Renal cortex interstitium (tissue), 15 donors: ENCODE measurements at places on chromosomes 1 and 21. TPM values are rescaled to one million over a fixed set of nuclear protein-coding genes. Genes with fewer than 3 reads are reported as not detected.

GRCh38 chr1:161885003-161885402 is 118.9 kb downstream of the ATF6 start:
- no peak for DNase-seq

DNA sequence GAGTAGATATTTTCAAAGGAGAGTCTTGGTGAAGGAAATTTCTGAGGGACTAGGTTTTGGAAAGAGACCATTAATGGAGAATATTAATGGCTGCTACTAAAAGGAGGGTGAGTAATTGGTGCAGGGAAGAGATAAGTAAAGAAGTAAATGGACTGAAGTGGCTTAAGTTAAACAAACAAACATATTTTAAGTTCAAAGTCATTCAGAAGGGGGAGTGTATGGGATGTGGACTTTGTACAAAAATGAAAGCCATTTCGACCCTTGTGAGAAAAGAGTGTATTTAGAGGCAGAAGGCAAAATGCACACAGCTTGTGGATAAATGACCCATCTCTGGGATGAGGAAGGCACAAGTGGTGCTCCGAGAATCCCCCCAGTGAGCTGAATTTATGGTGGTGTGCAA is 171.7 kb downstream of the BACH1 start:
- DNase-seq = no peak

DNA sequence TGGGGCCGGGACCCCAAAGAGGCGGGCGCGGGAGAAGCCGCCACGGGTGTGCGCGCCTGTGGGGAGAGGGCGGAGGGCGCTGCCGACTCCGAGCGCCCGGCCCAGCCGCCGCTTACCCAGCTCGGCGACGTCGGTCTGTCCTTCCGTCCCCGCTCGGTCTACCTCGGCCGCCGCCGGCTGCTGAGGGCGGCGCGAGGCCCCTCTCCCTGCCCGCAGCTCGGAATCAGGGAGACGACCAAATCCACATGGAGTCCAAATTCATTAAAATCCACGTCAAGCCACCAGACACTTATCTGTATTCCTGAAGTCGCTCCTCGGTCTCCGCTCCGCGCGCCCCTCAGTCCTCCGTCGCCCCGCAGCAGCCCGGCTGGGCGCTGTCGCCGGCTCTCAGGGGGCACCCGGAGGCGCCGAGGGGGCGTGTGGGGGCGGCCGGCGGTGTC is 637 bp downstream of the PLXNA2 start:
- DNase-seq = no peak

GRCh38 chr1:1730870-1731269 is 6.7 kb upstream of the CDK11A start:
- no peak for DNase-seq

DNA sequence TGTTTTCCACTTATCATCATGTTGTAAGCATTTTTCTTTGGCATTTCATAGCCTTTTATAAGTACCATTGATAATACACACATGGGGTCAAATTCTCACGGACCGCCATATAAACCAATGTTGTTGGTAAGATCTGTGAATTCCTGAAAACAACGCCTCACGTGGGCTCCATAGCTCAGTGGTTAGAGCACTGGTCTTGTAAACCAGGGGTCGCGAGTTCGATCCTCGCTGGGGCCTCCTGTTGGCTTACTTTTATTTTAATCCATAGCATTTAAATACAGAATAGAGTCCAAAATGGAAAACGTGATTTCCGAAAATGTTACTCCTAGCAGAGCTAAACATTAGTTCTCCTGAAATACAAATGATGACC is 83.1 kb downstream of the HHIPL2 start:
- DNase-seq = no peak

- no peak for DNase-seq
Observed at GRCh38 chr1:1075148-1075935, 1.2 kb upstream of the RNF223 start.

DNA sequence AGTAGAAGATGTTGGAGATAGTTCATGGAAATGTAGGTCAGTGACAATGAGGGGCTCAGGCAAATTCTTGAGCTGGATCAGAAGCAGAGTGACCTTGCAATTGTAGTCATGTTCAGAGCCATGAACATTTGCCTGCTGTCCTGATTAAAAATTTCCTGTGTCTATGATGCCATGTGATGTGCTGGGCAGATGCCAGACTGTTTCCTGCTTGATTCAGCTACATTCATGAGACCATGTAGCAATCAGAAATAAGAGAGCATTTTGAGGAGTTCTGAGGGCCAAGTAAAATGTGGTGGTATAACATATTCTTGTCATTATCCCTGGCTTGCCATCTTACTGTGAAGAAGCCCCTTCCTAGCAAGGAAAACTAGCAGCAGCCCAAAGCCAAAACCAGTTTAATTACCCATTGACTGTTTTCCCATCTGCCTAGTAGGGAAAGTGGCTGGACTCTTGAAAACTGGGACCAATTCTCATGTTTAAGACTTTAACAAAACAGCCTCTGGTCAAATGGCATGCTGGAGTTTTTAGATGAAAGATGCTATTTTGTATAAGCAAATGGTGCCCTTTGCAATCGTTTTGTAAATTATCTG is 118.3 kb downstream of the NOS1AP start:
- no peak for DNase-seq

GRCh38 chr1:59814180-59814900 is 409 bp upstream of the HOOK1 start:
- DNase-seq = peak; percentile 94

DNA sequence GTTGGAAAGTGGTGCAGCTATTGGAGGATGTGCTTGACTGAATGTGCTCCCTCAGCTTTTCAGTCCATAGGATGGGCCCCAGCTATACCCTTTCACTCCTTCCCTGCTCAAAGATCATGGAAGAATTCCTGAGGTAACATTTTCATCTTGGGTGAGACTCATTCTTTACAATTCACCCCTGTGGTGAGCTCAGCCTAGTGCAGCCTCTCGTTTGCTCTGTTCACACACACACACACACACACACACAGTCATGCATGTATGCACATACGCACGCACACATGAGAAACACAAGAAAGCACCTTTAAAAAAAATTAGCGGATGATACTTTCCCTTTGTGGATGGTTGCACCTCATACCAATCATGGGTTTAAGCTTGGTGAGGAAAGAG is 25.8 kb downstream of the CCN1 start:
- no peak for DNase-seq

DNA sequence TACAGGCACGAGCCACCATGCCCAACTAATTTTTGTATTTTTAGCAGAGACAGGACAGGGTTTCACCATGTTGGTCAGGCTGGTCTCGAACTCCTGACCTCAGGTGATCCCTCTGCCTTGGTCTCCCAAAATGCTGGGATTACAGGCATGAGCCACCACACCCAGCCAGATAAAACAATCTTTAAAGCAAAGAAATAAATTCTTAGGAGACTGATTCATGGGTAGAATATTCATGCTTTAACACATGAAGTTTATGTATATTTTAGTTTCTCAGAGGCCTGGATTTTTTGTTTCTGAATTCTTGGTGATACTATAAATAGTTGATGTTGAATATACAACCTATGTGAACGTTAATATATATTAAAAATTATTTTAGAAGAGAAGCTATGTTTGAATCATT is 127.4 kb upstream of the KIAA1614 start:
- DNase-seq = no peak

GRCh38 chr21:14814991-14815390 is 249.8 kb downstream of the NRIP1 start:
- DNase-seq = no peak

- no peak for DNase-seq
Observed at GRCh38 chr1:18534810-18535205, 54.1 kb downstream of the KLHDC7A start.

- no peak for DNase-seq
Observed at GRCh38 chr1:20479840-20480239, 6.2 kb downstream of the CAMK2N1 start.

- no peak for DNase-seq
Observed at GRCh38 chr1:63322944-63323864, 837 bp downstream of the FOXD3 start.

GRCh38 chr1:153957744-153958110 is 685 bp downstream of the CRTC2 start:
- DNase-seq = no peak

- DNase-seq = no peak
Observed at GRCh38 chr1:109385417-109385816, 12.3 kb downstream of the SORT1 start.

DNA sequence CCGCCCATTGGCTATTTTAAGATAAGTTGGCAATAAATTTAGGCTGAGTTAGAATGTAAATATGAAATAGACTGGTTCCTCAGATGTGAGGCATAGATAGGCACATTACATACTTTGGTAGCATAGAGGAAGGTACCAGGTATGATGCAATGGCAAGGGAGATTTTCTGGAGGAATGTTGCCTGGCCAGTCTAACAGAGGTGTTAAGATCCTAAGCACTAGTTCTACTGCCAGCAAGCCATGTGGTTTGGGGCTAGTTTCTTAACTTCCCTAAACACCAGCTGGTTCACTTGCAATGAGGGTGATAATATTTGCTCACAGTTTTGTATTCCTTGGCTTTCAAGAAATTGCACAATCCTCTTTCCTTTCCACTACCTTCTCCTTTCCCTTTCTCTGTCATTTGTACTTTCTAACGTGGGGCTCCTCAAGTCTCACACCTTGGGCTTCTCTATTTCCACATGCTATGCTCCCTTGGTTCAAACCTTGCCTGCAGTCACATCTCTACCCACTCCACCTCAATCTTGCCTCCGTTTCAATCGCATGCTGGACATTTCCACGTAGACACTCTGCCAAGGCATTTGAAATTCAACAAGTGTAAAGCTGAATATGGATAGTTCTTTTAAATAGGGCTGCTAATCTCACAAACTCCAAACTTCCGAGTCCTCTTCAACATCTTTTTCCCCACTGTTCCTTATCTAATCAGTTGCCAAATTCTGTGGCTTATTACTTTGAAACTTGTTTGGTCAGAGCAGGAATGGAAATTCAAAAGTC is 4.7 kb upstream of the CD55 start:
- peak; percentile 64 for DNase-seq

DNA sequence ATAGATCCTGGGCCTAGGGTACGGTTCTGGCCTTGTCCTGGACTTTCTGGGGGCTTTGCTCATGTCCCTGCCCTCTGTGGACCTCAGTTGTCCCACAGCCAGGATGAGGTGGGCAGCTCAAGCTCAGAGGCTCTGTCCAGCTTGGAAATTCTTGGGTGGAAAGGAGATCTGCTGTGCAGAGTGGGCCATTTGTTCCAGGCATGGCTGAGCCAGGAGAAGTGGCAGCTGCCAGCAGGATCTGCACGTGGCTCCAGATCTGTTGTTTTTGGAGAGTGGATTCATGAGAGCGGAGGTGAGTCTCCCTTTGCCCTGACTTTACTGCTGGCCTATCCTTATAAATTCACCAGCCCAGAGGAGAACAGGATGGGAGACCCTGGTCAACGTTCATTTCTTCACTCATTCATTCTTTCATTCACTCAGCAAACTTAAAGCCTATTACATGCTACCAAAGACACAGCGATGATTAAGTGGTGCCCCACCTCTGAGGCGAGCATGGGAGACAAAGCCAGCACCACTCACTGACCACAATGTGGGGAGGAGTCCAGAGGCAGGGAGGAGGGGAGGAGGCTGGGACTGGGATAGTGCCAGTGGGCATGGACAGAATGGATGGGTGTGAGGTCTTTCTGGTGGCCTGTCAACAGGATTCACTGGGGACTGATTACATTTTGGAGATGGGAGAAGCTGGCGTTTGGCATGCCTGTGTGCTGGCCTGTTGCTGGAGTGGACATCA is 205.1 kb downstream of the TRABD2B start:
- DNase-seq = no peak

DNA sequence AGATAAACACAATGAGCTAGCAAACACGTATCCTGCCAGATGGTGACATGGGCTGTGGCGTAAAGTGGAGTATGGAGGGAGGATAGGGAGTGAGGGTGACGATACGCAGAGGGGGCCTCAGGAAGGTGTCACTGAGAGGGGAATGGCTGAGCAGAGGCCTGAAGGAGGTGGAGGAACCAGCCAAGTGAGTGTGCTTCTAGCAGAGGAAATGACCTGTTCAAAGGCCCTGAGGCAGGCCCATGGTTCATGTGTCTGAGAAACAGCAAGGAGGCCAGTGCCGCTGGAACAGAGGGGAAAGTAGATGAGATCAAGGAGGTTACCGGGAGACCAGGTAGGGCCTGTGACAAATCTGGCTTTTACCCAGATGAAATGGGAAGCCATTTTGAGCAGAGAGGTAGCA is 36.0 kb downstream of the TAS1R2 start:
- DNase-seq = no peak

- DNase-seq = no peak
Observed at GRCh38 chr1:32733582-32734321, 31.2 kb upstream of the SYNC start.

DNA sequence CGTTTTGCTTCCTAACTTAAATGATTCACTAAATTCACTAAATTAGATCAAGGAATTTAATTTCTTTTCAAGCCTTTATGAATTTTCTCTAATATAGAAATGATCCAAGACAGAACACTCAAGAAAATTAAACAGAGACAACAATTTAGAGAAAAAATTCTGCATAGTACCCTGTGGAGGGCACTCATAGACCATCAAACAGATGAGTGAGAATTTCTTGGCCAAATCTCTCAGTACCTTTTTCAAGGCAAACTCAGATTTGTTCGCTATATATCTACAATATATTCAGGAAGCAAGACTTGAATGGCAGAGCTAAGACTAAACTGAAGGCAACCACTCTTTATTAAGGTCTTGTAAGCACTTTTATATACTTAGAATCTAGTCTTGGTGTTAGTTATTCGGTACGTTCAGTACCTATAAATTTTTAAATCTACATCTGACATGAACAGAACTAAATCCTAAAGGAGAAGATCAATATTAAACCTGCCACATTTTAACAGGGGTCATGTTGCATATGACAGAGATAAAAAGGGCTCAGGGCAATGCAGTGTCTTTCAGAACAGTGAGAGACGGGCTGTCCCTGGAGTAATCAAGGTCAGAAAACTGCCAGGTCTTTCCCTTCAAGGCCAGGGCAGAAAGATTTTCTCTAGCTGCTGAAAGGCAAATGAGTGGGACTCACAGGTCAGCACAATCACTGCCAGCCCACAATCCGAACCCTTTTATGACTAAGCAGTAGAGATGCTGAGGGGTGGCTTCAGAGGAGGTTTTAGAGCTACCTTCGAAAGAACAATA is 118.8 kb upstream of the TMPRSS15 start:
- DNase-seq = peak; percentile 3

- no peak for DNase-seq
Observed at GRCh38 chr1:229908689-229909088, 158.3 kb upstream of the GALNT2 start.

- DNase-seq = no peak
Observed at GRCh38 chr1:236545621-236546169, 21.9 kb downstream of the LGALS8 start.

GRCh38 chr1:56931211-56931610 is 34.6 kb downstream of the C8B start:
- no peak for DNase-seq

GRCh38 chr1:14106126-14106525 is 406.1 kb downstream of the PRDM2 start:
- no peak for DNase-seq

Gene TMEM54
- 7.7 TPM for polyA plus RNA-seq

Gene RGS8
- 0.03 TPM for polyA plus RNA-seq

Gene A3GALT2
- not detected for polyA plus RNA-seq

Gene MYBPH
- polyA plus RNA-seq = 0.30 TPM

Gene AHDC1
- polyA plus RNA-seq = 48.8 TPM

Gene RC3H1
- 15.3 TPM for polyA plus RNA-seq

Gene RNU1-4
- not detected for polyA plus RNA-seq

Gene LEFTY1
- polyA plus RNA-seq = 4.2 TPM

Gene RNF186
- not detected for polyA plus RNA-seq

Gene PTPN14
- 43.5 TPM for polyA plus RNA-seq

Gene PCP4L1
- 1.0 TPM for polyA plus RNA-seq

Gene AMY1A
- polyA plus RNA-seq = not detected
